ENCODE measurements at places on chromosomes 3 and 15.
A peak's percentile ranks its signal among the peaks of the same experiment; 100 is the strongest.

GRCh38 chr3:32404714-32405113, 13.1 kb downstream of the CMTM7 start:
- no peak for DNase-seq

GRCh38 chr15:79798311-79798710, 98.5 kb downstream of the MTHFS start:
- no peak for DNase-seq

- DNase-seq, result peak; percentile 34
Observed at GRCh38 chr3:182979674-182980191, 605 bp downstream of the DCUN1D1 start.

DNA sequence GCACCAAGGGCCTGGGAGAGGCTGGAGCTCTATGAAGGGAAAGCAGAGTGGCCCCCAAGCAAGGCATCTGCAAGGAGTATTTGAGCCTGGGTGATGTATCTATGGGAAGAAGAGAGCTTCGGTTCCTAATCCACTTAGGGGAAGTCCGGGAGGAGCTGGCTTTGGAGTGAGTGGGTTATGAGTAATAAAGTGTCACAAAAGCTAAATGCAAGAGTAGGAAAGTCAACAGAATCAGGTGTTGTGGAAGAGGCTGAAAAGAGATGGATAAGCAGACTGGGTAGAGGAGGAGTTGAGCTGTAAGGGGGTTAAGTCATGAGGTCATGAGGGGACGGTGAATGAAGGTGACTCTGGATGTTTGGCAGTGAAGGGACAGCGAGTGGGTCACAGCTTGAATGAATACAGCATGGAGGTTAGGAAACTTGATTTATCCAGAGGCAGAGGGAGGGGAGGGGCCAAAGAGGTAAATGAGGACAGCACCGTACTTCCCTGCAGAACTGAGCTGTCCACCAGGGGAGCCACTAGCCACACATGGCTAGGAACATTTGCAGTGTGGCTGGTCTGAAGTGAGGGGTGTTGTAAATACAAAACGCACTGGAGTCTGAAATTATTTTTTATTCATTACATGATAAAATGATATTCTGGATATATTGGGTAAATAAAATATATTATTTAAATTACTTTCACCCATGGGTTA, 83.3 kb downstream of the ADCY5 start:
- DNase-seq, result peak; percentile 8

GRCh38 chr3:47362701-47363100, 18.1 kb upstream of the PTPN23 start:
- no peak for DNase-seq

GRCh38 chr3:63508305-63508704, 144.2 kb upstream of the SNTN start:
- DNase-seq, result no peak

DNA sequence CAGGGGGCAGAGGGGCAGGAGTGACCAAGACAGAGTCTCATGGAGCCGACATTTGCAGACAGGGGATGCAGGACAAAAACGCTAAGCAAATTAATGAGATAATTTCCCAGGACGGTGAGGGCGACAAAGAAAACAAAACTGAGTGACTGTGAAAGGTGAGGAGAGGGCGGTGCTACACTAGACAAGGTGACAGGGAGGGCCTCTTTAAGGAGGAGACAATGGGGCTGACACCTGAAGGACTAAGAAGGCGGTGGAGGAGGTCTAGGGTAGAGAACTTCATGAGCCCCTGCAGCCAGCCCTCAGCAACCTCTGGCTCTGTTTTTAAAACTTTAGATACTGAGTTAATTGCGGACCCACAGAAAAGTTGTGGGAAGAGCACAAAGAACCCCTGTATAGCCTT, 41.6 kb downstream of the IQSEC1 start:
- DNase-seq, result no peak

DNA sequence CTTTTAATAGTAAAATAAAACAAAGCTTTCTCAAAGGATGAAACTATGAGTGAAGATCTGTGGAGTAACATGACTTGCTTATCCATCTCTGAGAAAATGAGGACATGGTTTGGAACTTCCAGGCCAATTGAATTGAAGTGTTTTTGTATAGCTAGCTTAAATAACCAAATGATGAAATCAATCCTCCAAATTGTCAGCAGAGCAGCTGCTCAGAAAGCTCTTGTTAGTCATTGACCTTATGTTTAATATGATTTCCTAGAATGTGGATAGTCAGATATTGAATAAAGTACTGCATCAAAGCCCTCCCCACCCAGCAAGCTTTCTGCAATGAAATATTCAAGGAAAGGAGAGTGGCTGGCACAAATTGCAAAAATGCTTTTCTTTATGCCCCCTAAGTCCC, 437.2 kb downstream of the MFSD1 start:
- no peak for DNase-seq

DNA sequence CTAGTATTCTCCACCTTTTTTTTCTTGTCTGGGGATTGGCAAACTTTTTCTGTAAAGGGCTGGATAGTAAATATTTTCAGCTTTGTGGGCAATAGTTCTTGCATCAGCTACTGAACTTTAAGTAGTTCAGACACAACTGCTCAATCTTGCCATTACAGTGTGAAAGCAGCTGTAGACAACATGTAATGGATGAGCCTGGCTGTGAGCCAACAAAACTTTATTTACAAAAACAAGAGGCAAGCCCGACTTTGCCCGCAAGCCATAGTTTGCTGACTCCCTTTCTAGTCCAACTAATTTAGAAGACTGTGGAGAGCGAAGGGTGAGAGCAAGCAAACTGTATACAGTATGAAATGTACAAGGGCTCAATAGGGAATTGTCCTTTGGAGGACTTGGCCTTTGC, 6.2 kb downstream of the FRMD4B start:
- DNase-seq, result peak; percentile 60

DNA sequence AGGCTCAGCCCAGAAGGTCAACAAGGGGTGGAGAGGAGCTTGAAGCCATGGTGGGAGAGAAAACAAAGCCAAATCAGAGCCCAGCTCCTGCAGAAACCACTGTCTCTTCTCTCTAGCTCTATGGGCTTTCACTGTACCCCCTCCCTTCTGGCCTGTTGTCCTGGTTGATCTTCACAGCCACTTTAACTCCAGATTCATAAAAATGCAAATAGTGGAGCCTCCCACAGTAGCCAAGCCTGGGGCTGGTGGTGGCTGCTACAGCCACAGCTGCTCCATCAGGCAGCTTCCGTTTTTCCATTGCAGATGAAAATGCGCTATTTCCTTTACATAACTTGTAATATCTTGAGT, 20.7 kb upstream of the CAV3 start:
- DNase-seq, result no peak

DNA sequence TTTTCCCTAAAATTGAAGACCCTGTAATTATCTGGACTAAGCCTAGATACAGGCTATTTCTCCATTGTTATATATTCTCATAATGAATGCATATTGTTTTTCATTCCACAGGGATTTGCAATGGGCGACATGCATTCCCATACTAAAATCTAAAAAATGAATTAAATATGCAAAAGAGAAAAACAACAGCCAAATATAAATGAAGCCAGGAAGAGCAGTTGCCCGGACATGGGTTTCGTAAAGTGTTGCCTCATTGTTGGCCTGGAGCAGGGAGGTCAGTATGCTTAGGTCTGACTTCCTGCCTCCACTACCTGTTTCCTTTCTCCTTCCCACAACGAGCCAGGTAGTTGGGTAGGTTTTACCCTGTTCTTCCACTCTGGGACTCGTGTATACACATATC, 27.1 kb upstream of the SLCO3A1 start:
- DNase-seq, result no peak

- DNase-seq, result no peak
Observed at GRCh38 chr3:165786013-165786412, 51.2 kb downstream of the BCHE start.

DNA sequence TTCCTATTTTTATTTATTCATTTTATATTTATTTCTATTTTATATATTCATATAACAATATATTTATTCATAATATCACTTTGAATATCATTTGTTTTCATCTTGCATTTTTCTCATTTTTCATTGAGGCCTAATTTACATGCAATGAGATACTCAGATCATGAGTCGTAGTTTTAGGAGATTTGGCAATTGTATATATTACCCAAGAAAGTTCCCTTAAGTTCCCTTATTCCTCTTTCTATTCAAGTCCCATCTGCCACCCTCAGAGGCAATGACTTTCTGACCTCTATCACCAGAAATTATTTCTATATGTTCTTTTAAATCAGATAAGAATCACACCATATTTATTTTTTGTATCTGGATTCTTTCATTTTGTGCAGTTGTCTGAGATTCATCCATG, 329.1 kb upstream of the TPRG1 start:
- no peak for DNase-seq

- DNase-seq, result no peak
Observed at GRCh38 chr3:141726483-141726882, 11.6 kb upstream of the RNF7 start.

DNA sequence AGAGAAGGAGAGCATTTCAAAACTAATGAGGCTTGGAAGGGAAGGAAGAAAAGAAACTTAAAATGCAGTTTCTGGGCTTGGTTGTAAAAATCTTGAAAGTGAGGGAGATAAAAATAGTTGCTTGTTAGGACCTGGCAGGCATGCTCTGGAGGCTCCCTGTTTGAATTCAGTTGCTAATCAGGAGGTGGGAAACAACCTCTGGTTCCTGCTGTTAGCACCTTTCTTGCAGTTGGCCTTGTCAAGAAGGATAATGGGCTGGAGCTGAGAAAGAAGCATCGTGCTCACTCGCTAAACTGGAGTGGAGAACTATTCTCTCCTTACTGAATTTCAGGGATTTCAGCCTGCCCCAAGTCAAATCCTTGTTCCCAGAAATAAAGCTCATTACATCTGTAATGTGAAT, 23.4 kb downstream of the SNAPC5 start:
- DNase-seq, result no peak

DNA sequence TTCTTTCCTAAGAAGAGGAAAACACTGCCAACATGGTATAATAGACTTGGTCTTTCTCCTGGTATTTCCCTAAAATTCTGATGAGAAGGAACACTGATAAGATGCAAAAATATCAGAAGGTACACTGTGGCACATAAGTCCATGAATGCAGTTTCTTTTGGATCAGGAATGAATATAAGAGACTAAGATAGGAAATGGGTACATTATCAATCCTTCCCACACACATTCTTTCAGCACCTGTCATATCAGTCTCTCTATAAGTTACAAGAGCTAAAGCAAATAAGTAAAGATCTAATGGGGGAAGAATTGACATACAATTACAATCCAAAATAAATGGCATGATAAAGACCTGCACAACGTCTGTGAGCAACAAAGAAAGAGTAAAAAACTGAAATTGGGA, 1101.0 kb downstream of the ROBO2 start:
- no peak for DNase-seq

DNA sequence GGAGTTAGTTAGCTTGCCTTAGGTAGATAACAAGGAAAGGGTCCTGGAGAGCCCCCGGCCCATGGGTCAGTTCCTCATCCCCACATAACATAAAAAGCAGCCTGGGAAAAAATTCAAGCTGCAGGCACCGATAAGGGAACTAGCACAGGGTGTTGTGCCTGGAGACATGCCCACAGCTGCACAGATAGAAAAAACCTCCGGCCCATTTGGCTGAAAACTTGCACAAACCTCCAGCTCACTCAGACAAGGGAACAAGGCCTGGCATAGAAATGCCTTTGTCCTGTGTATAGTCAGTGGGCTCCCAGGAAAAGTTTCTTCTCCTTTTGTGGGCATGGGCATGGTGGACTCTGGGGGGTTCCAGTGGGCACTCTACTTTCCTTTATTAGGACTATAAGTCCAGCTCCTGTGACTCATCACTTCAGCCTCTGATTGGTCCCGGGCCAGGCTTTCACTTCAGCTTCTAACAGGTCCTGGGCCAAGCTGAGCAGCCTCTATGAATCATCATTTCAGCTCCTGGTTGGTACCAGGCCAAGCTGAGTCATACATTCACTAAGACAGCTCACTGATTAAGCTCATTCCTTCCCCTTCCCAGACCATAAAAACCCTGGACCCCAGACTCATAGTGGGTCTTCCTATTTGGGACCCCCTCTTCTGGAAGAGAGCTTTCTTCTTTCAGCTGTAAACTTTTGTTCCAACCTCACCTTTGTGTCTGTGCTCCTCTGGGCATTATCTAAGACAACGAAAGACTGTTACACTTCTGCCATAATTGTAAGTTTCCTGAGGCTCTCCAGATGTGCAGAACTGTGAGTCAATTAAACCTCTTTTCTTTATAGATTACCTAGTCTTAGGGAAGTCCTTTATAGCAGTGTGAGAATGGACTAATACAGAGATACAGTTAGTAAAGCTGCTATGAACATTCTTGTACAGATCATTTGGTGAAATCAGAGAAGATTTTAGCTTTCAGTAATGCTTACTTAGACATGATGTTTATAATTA, 348.0 kb upstream of the DPPA4 start:
- no peak for DNase-seq

GRCh38 chr15:50594311-50594710, 47.8 kb upstream of the USP50 start:
- no peak for DNase-seq

DNA sequence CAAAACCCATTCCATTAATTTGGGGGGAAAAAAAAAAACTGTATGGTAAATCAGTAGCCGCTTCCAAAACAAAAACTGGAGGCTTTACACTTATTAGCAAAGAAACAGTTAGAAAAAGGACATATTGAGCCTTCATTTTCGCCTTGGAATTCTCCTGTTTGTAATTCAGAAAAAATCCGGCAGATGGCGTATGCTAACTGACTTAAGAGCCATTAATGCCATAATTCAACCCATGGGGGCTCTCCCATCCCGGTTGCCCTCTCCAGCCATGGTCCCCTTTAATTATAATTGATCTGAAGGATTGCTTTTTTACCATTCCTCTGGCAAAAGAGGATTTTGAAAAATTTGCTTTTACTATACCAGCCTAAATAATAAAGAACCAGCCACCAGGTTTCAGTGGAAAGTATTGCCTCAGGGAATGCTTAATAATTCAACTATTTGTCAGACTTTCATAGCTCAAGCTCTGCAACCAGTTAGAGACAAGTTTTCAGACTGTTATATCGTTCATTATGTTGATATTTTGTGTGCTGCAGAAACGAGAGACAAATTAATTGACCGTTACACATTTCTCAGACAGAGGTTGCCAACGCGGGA, 9.4 kb upstream of the RPL24 start:
- DNase-seq, result no peak

GRCh38 chr3:18369551-18370185, 55.5 kb downstream of the SATB1 start:
- peak; percentile 68 for DNase-seq

- DNase-seq, result peak; percentile 80
Observed at GRCh38 chr15:66851311-66852063, 149.5 kb downstream of the SMAD6 start.

DNA sequence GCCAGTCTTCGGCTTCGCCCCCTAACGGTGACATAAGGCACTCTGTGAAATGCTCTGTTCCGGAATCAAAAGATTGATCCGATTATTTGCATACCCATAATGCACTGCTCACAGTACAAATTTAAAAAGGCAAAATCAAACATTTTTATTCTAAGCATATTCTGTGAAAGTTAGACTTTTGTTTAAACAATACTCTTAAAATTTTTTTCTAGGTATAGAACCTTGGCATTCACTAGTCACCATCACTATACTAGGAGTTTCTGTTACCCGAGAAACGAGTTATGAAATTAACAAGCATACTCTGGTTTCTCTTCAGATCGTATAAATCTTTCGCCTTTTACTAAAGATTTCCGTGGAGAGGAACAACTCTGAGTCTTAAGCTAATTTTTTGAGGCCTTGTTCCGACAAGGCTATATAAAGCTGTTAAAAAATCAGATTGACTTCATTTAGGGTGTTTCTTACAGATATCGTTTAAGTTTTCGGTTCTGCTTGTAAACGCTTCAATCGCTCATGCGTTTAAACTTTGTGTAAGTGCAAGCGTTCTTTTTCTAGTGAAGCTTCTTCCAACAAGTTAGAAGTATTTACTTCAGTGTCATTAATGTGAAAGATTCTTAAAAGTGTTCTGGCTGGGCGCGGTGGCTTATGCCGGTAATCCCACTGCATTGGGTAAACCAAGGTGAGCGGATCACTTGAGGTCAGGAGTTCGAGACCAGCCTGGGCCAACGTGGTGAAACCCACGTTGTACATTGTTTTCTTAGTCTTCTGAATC, at the start of gene RNU5B-1:
Gene RNU5B-1 (plus strand): TSS at position 297 of the 769 bp plus-strand sequence.
- DNase-seq, result peak; percentile 98

All from NCI-H2171 treated with DMSO at 0.1 percent for 48 hours (cell line).